ENCODE measurements at places on chromosomes 12 and 14.

GRCh38 chr12:101877806-101878242 is 444 bp downstream of the DRAM1 start:
- no peak for DNase-seq

GRCh38 chr14:61280526-61281185 is 482 bp downstream of the TMEM30B start:
- DNase-seq, result no peak

DNA sequence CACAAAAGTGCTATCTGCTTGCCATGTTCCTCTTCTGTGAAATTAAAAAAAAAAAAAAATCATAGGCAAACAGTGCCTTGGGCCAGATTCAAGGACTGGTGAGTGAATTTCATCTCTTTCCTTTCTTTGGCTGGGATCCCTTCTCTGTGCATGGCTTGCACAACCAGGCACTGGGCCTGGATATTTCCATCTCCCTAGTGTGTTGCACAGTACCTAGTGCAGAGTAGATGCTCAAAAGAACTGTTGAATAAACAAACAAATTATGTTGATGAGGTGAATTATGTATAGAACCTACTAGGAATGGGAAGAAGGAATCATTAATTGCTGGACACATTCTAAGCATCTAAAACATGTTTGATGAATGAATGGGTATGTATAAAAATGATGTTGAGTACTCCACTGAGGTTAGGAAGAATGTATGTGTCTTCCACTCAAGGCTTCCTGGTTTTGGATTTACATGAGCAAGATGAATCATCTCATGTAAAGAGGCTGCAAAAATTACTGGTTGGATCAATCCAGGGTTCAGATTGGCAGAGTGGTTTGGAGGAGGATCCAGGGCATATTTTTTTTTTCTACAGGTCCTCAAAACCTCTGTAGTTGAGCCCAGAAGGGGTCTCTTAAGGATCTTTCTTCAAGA is 93.2 kb downstream of the EMP1 start:
- no peak for DNase-seq

- DNase-seq, result no peak
Observed at GRCh38 chr14:91873471-91874415, 6.4 kb upstream of the TC2N start.

GRCh38 chr14:93884950-93885349 is 42.2 kb upstream of the FAM181A start:
- DNase-seq, result no peak

GRCh38 chr14:33674927-33675326 is 275.9 kb downstream of the EGLN3 start:
- no peak for DNase-seq

- no peak for DNase-seq
Observed at GRCh38 chr12:66503746-66504145, 175.1 kb downstream of the GRIP1 start.

DNA sequence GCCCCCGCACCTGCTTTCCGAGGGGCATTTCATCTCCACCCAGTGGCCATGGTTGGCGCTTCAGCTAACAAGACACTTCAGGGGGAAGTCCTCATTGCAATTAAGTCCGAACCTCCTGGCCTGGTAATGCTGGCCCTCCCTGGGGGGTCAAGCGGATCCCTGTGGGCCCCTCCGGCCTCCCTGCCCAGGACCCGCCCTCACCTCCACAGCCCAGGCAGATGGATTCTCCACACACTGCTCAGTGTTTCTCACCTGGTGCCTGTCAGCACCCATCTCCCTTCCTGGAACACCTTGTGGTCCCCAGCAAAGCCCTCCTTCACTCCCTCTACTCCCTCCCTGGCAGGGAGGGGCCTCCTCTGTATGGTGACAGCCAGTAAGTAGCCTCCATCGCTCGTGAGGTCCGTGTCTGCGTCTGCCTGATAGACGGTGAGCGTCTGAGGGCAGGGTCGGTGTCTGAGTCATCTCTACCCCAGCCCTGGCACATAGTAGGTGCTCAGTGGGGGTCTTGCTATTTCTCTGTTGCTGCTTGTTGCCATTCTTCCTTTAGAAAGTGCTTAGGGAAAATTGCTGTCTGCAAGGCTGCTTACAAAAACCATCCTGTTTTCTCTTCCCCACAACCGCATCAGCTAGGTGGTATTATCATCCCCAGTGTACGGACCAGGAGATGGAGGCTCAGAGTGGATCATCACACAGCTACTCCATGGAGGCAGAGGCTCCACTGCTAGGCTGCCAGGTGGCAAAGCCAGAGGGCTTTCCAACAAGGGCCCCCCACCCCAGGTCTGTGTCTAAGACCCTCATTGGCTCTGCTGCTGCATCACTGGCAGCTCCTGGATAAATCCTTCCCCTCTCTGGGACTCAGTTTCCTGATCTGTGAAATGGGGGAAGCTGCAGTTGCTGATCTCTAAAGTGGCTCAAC is 39.7 kb upstream of the EML1 start:
- DNase-seq, result no peak

GRCh38 chr14:52121441-52121840 is 52.6 kb upstream of the NID2 start:
- DNase-seq, result no peak

DNA sequence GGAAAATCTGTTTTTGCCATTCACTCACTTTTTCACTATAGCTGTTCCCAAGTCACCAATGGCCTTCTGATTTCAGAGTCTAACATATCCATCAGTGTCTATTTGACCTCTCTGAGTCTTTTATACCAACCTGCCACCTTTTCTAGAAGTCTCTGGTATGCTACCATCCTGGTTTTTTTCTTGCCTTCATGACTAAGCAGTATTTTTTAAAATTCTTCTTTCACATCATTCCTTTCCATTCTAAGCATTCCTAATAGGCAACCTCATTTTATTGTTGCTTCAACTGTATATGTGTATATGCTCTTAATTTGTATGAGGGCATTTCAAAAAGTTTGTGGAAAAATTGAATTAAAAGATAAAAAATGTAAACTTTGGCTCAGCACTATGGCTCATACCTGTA is 5.0 kb downstream of the IRAK4 start:
- no peak for DNase-seq

DNA sequence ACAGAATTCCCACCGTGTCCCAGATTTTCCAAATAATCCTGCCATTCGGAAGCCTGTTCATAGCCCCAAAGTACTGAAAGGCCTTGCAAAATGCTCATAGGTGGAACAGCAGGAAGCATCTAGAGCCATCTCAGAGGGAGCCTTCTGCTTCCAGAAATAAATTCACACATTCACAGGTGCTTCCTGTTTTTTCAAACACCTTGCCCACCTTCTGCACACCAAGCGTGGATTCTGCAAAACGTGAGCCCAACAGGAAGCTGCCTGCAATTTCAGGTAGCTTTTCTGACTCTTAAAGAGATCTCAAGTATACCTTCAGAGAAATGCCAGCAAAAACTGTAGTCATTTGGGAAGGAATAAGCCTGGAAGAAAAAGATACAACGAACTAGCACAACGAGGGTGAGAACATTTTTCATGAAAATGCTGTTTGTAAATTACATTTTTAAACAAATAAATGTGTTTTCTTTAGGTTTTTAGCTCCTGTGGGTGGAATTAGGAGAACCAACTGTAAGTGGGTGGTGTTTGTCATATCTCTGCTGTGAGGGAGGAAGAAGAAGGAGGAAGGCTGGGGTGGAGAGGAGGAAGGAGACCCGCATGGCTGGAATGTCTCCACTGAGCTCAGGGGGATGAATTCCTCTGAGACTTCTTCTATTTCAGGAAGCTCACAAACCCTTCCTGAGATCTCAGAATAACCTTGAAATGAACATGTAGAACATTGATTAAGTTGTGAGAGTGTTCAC is at the start of gene IFNG-AS1:
Gene IFNG-AS1 (plus strand): TSS at position 264 of the 737 bp plus-strand sequence.
- no peak for DNase-seq

DNA sequence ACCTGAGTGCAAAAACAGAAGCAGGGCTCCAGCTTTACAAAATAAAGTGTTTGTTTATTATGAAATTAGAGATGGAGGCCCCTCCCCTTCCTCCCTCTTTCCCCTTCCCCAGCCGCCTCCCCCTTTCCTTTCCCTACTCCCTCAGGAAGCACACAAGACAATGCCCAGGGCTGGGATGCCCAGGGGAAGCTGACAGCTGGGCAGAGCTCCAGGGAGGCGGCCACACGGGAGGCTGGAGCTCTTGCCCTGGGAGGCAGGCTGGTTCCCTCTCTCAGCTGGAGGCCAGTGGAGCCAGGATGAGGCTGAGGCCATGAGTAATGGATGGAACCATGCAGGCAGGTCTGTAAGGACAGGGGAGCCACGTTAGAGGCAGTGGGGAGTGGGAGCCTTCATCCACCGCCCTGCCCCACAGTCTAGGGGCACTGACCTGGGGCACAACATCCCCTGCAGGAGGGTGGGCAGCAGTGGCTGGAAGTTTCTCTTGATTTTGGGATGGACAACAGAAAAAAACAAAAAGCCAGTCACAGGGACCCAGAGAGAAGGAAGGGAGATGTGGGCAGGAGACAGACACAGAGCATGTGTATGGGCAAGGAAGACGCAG is 5.1 kb downstream of the PSMB11 start:
- no peak for DNase-seq

DNA sequence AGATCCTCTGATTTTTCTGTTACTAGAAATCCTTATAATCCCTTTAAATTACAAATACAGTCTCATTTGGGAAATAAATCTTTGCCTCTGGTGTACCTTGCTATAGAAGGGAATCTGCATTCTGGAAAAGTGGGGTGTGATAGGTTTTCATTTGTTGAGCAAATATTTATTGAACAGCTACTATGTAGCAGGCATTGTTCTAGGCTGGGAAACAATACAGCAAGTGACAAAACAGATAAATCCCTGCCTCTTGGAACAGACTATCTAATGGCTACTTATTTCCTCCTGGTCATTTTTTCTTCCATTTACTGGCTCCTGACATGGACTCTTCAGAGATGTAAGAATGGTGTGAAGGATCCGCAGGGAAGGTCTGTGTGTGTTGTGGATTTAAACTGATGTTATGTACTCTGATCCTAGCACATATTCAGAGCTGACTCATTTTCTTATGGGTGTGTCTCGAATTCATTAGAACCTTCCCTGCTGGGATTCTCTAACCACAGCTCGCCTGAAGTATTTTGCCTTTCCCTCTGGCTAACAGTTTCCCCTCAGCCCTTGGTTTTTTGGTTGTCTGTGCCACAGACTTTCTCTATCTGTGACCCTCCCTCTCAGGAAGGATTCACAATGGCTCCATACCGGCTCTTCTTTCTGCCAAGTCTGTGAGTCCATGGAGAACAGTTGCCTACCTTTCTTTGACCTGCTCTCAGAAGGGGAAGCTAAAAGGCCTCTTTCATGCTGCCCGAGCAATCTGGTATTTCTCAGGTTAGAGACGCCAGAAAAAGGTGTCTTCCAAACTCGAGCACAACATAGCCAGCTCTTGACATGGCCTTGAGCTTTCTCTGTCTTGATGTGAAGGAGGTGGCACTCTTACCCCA is 53.7 kb downstream of the TMTC2 start:
- no peak for DNase-seq

DNA sequence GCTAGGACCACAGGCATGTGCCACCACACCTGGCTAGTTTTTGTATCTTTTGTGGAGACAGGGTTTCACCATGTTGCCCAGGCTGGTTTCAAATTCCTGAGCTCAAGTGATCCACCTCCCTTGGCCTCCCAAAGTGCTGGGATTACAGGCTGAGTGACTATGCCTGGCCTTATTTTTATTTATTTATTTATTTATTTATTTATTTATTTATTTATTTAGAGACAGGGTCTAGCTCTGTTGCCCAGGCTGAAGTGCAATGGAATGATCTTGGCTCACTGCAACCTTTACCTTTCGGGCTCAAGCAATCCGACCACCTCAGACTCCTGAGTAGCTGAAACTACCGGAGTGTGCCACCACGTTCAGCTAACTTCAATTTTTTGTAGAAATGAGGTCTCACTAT is 117.0 kb upstream of the MAX start:
- no peak for DNase-seq

GRCh38 chr12:59403259-59403932 is 192.4 kb upstream of the SLC16A7 start:
- DNase-seq, result peak; percentile 23

DNA sequence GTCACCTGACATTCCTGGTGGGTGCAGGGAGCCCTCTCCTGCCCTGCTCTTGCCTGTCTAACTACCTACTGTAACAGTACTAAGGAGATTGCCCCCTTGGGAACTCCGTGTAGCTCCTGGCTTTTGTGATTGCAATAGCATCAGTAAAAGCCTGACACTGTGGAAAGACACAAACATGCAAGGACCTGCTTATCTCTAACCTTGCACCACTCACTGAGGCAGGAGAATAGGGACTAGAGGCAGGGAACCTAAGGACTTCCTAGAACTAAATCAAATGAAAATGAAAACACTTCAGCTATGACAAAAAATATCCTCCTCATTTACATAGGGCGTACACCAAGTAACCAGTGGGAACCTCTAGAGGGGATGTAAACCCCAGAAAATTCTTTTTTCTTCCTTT is 28.5 kb downstream of the TUBA1A start:
- no peak for DNase-seq

- DNase-seq, result no peak
Observed at GRCh38 chr12:122684297-122684813, 18.8 kb downstream of the HCAR2 start.

- DNase-seq, result no peak
Observed at GRCh38 chr14:57834001-57834598, 31.8 kb downstream of the SLC35F4 start.

- no peak for DNase-seq
Observed at GRCh38 chr14:55238019-55238680, 33.1 kb upstream of the FBXO34 start.

- no peak for DNase-seq
Observed at GRCh38 chr14:98170575-98170974, 1101.4 kb downstream of the BCL11B start.

All from iPS DF 19.7 (cell line).